ENCODE measurements at places on chromosomes 12 and 14. TPM values are rescaled to one million over a fixed set of nuclear protein-coding genes. Genes with fewer than 3 reads are reported as not detected.

DENND5B gene
- total RNA-seq = 21.2 TPM

KRT72 gene
- total RNA-seq = not detected

DNA sequence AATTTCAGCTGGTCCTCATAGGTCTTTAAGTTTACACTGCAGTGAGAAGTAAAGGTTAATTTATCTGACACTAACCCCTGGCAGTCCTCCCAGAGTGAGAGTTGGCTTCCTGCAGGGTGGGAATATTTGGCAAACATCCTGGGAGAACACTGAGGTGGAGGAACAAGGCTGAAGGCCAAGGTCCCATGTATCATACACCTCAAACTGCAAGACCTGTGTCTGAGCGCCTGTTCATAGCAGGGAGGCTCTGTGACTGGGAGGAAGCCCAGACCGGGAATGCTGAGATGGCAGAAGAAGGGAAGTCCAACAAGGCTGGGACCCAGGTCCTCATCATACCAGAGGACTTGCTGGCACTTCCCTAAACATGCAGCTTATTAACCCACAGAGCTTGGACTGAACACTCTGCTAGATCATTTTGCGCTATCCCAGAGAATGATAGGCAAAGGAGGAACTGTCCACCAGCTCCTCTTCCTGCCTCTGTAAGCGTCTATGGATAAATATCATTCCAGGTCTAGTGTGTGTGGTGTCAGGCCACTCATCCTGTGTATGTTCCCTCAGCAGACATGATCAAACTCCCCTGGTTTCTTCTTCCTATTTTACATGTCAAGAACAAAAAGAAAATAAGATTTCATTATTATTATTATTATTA is 199.6 kb upstream of the CNOT2 start:
- no peak overlapping the region for H3K4me3 ChIP-seq
- no peak for DNase-seq
- H3K36me3 ChIP-seq = no peaks in the 10 kb centered on the region
- no peaks in the 10 kb centered on the region for H3K4me1 ChIP-seq

DNA sequence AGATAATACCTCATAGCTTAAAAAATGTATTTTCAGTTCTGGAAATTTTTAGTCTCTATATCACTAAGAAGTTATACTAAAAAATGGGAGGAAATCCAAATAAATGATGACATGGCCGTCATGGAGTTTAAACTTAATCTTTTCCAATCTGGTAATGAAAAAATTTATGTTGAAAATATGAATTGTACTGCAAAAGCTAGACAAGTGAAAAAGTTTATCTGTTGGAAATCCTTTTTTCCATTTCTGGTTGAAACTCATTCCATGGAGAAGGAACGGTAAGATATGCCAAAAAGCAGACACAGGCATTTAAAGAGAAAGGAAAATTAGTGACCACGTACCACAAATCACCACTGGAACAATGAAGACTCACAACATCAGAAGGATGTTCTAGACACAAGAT is 314.2 kb upstream of the PRICKLE1 start:
- no peaks in the 10 kb centered on the region for H3K27me3 ChIP-seq
- no peaks in the 10 kb centered on the region for H3K36me3 ChIP-seq
- no peak for DNase-seq
- no peak overlapping the region for H3K27ac ChIP-seq
- H3K4me1 ChIP-seq = no peaks in the 10 kb centered on the region
- H3K4me3 ChIP-seq = no peak overlapping the region

DNA sequence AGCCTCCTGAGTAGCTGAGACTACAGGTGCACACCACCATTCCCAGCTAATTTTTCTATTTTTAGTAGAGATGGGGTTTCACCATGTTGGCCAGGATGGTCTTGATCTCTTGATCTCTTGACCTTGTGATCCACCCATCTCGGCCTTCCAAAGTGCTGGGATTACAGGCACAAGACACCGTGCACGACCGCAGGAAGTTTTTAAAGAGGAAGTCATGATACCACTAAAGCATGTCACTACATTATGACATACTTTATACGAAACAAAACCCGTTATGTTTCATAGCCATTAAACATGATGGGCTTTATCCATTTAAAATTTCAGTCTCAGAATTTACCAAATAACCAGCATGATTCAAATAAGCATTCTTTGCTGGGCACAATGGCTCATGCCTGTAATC is 83.8 kb upstream of the DUSP6 start:
- H3K27ac ChIP-seq = no peak overlapping the region
- no peaks in the 10 kb centered on the region for H3K27me3 ChIP-seq
- H3K36me3 ChIP-seq = no peaks in the 10 kb centered on the region
- no peak for DNase-seq

DNA sequence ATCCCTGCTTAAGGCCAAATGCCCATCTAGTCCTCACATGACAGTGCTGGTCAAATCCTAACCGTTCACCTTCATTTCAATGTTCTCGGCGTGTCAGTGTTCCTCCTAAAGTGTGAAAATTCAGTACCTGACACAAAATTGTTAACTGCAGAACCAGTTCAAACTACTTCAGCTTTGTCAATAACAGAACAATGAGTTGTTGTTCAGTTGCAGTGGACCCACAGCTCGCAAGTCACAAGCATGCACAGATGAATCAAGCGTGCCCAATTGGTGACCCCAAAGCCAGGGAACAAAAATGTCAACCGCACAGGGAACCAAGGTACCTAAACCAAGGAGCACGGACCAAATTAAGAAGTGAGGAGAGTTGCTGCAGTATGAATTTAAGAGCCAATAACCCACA is 23.2 kb downstream of the NRDE2 start:
- peaks cover 11% of the 10 kb centered on the region for H3K36me3 ChIP-seq
- no peak overlapping the region for H3K4me3 ChIP-seq
- H3K4me1 ChIP-seq = no peaks in the 10 kb centered on the region
- H3K27me3 ChIP-seq = no peaks in the 10 kb centered on the region

- H3K4me3 ChIP-seq = no peak overlapping the region
- no peak for DNase-seq
- peaks cover 5% of the 10 kb centered on the region for H3K27me3 ChIP-seq
- H3K36me3 ChIP-seq = no peaks in the 10 kb centered on the region
- H3K4me1 ChIP-seq = no peaks in the 10 kb centered on the region
Measured at GRCh38 chr14:105123064-105123665, 45.4 kb downstream of the JAG2 start.

DNA sequence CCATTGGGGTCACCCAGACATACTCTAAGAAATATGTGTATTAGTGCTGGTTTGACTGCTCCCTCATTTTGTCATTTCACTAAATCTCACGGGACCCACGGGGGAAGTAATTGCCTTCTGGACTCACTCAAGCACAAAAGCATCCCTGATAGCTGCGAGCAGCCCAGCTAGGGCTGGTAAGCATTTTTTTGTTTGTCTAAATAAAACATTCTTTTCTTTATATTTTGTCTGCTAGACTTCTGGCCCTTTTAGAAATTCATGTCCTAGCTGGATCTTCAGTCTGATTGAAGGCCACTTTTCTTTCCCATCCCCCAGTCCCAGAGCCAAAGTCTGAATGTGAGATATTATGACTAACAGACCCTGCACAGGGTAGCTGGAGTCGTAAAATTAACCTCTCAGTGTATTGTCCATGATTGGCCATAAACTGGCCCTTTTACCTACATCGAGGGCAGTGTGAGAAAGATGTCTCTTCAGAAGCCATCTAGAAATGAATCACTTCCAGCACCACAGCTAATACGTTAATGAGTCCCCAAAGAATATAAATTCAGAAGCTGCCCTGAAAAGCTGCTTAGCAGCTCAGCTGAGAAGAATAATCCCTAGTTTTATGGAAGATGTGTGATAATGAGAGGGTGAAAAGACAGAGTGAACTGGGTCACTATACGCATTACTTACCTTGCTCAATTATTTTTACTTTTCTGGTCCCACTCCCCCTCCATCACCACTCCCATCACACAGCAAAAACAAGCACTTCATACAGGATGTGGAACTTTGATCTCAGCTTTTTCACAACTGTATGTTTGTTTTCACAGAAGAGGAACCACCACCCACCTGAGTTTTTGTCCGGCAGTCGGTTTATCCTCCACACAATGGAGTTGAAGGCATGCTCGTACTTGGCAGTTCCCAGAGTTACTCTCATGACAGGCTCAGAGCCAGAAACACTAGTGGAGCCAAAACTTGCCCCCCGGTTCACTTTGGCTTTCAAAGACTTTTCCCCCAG is 55.6 kb upstream of the GTF2A1 start:
- H3K27me3 ChIP-seq = no peaks in the 10 kb centered on the region
- no peak for DNase-seq
- H3K4me3 ChIP-seq = no peak overlapping the region
- peak overlapping the region; percentile 53 for H3K27ac ChIP-seq
- H3K36me3 ChIP-seq = no peaks in the 10 kb centered on the region
- H3K4me1 ChIP-seq = peaks cover 41% of the 10 kb centered on the region

GRCh38 chr12:20096430-20096829 is 271.9 kb upstream of the PDE3A start:
- no peak overlapping the region for H3K27ac ChIP-seq
- no peak for DNase-seq
- H3K36me3 ChIP-seq = no peaks in the 10 kb centered on the region
- no peaks in the 10 kb centered on the region for H3K27me3 ChIP-seq

- no peaks in the 10 kb centered on the region for H3K4me1 ChIP-seq
- no peak overlapping the region for H3K27ac ChIP-seq
- H3K4me3 ChIP-seq = no peak overlapping the region
- H3K27me3 ChIP-seq = no peaks in the 10 kb centered on the region
- H3K36me3 ChIP-seq = peaks cover 15% of the 10 kb centered on the region
Measured at GRCh38 chr14:70338550-70338949, 20.9 kb downstream of the COX16 start.

- DNase-seq = no peak
- no peaks in the 10 kb centered on the region for H3K27me3 ChIP-seq
- no peak overlapping the region for H3K4me3 ChIP-seq
- H3K27ac ChIP-seq = no peak overlapping the region
- H3K4me1 ChIP-seq = no peaks in the 10 kb centered on the region
- H3K36me3 ChIP-seq = no peaks in the 10 kb centered on the region
Measured at GRCh38 chr12:120515496-120515895, 13.5 kb downstream of the COQ5 start.

GRCh38 chr14:63496837-63497400 is 46.3 kb downstream of the PPP2R5E start:
- no peak overlapping the region for H3K27ac ChIP-seq
- H3K27me3 ChIP-seq = no peaks in the 10 kb centered on the region
- H3K36me3 ChIP-seq = no peaks in the 10 kb centered on the region
- H3K4me1 ChIP-seq = peaks cover 11% of the 10 kb centered on the region

Data from neural progenitor cell (in vitro differentiated cells).